CD4-positive, alpha-beta memory T cell (primary cell): ENCODE measurements at places on chromosomes 7 and 10.

DNA sequence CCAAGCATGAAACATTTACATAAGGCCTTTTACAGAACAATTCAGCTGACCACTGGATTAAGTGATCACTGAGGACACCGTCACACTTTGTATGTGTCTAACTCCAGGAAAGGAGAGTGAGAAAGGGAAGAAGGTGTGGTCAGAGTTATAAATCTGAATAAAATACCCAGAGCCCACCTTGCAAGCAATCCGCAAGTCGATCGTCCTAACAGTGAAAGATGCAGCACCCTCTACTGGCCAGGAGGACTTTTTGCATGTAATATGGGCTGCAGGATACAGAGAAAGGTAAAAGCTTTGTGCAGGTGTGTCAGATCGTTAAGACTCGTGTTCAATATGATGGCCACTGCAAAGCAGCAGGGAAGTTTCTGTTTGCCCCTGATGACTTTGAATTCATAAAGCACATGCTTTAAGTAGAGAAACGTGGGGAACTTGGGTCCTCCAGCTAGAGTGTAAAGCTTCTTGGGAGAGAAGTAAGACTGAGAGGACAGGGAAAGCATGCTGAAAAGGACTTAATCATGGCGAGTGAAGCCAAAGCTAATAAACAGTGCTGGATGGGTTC, 68.5 kb upstream of the BMPER start:
- no peaks in the 10 kb centered on the region for H3K4me1 ChIP-seq
- no peaks in the 10 kb centered on the region for H3K27me3 ChIP-seq
- DNase-seq, result no peak
- no peak overlapping the region for H3K4me3 ChIP-seq
- H3K36me3 ChIP-seq, result no peaks in the 10 kb centered on the region
- no peak overlapping the region for H3K27ac ChIP-seq

DNA sequence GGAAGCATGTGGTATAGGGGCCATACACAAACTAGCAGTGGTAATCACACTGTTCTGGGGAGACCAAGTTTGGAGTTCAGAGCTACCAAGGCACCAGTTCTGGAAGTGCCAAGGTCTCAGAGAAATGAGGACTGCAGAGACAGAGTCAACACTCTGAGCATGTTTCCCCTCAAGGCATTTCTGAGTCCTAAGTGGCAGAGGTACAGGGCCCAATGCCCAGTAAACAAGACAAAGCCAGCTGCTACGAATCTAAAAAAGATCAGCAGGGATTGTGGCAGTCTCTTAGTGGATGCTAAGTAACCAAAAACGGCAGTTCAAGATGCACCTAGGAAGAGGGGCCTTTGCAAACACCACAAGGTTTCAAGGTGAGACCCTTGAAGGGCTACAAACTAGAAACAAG, 271.9 kb downstream of the TNS3 start:
- no peaks in the 10 kb centered on the region for H3K36me3 ChIP-seq
- H3K4me3 ChIP-seq, result no peak overlapping the region
- no peak for DNase-seq

DNA sequence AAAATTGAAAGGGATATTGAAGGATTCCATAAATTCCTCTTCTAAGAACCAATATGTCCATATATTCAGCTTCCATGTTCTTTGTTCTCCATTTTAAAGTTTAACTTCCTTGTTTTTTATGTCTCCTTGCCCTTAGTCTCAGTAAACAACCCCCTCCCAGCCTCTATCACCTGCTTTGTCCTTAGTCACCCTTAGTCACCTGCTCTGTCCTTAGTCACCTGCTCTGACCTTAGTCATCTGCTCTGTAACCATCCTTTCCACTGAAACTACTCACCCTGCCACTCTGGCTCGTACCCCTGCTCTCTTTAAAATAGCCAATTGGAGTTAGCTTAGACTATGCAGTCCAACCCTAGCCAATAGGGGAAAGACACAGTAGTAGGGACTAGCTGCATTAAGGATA, 136.2 kb upstream of the TMEM106B start:
- H3K4me3 ChIP-seq, result no peak overlapping the region
- H3K27ac ChIP-seq, result no peak overlapping the region

DNA sequence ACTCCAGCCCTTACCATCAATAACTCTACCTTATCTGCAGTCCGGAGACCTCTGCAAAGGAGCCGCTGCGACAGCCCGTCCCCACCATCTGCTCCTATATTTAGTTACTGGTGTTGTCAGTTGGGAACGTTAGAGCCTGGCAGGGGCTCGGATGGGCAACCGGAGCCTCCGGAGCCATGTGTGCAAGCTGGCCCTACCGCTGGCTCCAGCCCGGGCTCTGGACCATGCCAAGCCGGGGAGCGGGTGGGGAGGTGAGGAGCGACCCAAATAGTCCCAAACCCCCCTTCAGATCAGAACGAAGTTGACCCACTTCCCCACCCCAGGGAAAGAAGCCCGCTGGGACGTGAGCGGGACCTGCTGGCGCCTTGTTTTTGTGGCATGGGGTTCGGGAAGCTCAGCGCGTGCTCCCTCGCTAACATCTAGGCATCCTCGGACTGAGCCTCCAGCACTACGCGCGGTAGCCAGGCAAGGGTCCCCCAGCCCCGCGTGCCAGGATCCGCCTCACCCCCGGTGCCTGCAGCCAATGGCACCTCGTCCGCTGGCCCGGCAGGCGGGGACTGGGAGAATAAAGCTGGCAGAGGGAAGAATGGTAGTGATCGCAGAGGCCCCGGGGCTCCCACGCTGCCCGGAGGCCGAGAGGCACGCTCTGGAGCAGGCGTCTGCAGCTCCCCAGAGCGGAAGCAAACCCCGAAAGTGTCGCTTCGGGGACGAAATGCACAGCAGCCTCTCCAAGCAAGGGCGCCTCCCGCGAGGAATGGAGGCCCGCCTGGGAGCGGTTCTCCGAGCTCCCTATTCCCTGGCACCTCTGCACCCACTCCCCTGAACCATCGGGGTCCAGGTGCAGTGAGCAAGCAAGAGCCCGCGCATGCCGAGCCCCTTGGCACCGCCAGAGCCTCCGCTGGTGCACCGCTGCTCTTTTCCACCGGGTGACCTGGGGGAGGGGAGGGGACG, 679 bp downstream of the LRRC20 start:
- peak overlapping the region; percentile 82 for H3K4me3 ChIP-seq
- no peaks in the 10 kb centered on the region for H3K27me3 ChIP-seq
- H3K4me1 ChIP-seq, result peaks cover 13% of the 10 kb centered on the region

- no peak for DNase-seq
- peaks cover 14% of the 10 kb centered on the region for H3K4me1 ChIP-seq
- no peak overlapping the region for H3K4me3 ChIP-seq
- H3K27me3 ChIP-seq, result no peaks in the 10 kb centered on the region
- peaks cover 11% of the 10 kb centered on the region for H3K36me3 ChIP-seq
Observed at GRCh38 chr10:75236178-75236825, 545 bp upstream of the COMTD1 start.

DNA sequence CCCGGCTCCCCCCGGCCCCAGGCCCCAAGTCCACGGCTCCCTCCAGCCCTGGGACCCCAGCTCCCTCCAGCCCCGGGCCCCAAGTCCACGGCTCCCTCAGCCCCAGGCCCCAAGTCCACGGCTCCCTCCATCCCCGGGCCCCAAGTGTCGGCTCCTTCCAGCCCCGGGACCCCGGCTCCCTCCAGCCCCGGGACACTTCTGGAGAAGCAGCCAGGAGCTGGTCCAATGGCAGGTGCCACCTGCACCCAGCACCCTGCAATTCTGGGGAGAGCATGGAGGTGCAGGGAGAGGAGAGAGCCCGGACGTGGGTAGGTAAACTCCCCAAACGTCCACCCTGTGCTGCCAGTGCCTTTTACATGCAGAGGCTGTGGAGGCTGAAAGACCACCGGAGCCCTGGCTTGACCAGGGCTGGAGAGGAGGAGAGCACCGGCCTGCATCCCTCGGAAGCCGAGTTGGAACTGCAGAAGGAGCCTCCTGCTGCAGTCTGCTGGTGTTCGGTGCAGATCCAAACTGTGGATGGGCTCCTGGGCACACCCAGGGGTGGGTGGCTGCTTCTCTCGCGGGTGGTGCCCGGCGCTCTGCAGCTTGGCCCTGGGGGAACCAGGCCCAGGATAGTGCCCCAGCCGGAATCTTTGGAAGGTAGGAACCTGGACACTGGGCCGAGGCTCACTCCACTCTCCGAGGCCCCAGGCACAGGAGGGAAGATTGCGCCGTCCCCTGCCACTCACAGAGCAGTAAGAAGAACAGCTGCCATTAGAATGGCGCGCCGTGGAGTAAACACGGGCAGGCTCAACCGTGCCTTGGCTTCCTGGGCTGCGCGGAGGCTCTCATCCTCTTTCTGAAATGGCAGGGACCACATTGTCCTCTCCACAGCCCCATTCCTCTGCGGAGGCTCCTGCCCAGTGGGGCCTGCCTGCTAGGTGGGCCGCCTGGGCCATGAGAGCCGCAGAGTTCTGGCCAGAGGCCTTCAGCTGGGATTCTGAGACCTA, 14.7 kb downstream of the SHH start:
- no peaks in the 10 kb centered on the region for H3K36me3 ChIP-seq
- peaks cover 3% of the 10 kb centered on the region for H3K4me1 ChIP-seq
- no peak for DNase-seq
- H3K4me3 ChIP-seq, result no peak overlapping the region

DNA sequence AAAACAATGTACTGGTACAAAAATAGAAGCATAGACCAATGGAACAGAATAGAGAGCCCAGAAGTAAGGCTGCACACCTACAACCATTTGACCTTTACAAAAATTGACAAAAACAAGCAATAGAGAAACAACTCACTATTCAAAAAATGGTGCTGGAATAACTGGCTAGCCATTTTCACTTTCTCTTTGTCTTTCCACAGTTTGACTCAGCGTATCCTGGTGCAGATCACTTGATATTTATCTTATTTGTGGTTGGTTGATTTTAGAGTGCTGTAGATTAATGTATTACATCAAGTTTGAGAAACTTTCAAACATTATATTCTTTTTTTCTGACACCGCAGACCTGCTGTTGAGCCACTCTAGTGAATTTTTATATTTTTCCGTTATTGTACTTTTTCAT, 381.4 kb downstream of the DGKB start:
- no peaks in the 10 kb centered on the region for H3K4me1 ChIP-seq
- H3K4me3 ChIP-seq, result no peak overlapping the region
- no peaks in the 10 kb centered on the region for H3K27me3 ChIP-seq
- no peak overlapping the region for H3K27ac ChIP-seq
- no peaks in the 10 kb centered on the region for H3K36me3 ChIP-seq
- no peak for DNase-seq

DNA sequence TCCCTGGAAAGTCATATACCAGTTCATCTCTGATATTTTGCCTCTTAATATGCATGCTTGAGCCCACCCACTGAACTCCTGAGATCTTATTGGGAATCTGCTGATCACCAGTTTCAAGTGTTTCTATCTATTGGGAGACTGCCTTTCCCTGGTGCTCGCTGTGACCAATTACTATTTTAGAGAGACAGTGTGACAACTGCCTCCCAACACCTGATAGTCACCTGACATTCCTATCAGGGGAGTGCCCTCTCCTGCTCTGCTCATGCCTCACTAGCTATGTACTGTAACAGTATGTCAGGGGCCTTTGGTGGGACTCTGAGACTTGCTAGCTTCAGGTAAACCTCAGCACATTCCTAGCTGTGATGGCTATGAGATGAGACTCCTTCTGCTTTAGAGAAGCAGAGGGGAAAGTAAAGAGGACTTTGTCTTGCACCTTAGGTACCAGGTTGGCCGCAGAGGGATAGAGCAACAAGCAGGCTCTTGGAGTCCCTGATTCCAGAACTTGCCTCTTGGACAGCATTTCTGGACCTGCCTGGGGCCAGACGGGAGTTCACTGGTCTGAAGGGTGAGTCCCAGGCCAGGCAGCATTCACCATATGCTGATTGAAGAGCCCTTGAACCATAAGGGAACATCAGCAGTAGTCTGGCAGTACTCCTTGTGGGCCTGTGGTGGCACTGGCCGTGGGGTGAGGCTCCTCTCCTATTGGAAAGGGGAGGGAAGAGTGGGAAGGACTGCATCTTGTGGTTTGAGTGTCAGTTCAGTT, 34.4 kb upstream of the ARHGAP12 start:
- H3K4me3 ChIP-seq, result no peak overlapping the region
- H3K36me3 ChIP-seq, result no peaks in the 10 kb centered on the region
- H3K4me1 ChIP-seq, result no peaks in the 10 kb centered on the region
- H3K27ac ChIP-seq, result no peak overlapping the region
- no peak for DNase-seq

DNA sequence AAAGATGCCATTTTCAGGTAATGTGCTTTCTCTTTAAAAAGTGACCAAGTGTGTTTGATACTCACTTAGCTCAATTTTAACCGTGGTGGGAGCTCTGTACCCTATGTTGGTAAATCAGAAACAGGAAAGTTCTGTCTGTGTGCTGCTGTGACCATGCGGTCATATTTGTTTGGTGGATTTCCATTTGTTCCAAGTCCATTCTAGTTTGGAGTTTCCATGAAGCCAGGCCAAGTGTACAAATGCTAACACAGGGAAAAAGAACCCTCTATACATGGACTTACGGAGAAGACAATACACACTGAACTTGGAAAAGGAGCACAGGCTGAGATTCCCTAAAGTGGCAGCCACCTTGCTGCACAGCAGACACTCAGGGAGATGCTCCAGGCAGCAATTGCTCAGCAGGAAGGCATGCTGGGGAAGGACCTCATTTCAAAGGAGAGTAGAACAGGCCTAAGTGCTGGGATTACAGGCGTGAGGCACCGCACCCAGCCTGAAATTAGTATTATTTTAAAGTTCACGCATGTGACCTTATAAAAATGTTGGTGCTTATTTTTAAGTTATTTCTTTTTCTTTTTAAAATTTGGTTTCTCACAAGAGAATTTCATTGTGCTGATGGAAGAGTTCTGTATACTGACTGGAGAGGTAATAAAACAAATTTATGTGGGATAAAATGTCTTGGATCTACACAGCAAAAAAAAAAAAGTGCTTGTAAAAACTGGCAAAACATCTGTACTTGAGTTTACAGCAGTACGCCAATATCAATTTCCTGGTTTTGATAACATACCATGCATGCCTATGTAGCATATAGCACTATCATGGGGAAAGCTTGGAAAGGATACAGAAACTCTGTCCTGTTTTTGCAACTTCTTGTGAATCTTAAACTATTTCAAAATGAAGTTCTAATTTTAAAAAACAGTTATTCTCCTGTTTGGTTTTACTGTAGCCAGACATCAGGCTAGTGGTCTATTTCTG, 436.2 kb downstream of the KCNMA1 start:
- H3K27me3 ChIP-seq, result no peaks in the 10 kb centered on the region
- no peaks in the 10 kb centered on the region for H3K4me1 ChIP-seq
- no peak for DNase-seq
- H3K36me3 ChIP-seq, result no peaks in the 10 kb centered on the region
- H3K4me3 ChIP-seq, result no peak overlapping the region
- no peak overlapping the region for H3K27ac ChIP-seq

GRCh38 chr10:94046098-94046497, 52.4 kb downstream of the PLCE1 start:
- no peaks in the 10 kb centered on the region for H3K36me3 ChIP-seq
- no peaks in the 10 kb centered on the region for H3K4me1 ChIP-seq
- no peaks in the 10 kb centered on the region for H3K27me3 ChIP-seq
- no peak for DNase-seq
- no peak overlapping the region for H3K4me3 ChIP-seq
- H3K27ac ChIP-seq, result no peak overlapping the region

DNA sequence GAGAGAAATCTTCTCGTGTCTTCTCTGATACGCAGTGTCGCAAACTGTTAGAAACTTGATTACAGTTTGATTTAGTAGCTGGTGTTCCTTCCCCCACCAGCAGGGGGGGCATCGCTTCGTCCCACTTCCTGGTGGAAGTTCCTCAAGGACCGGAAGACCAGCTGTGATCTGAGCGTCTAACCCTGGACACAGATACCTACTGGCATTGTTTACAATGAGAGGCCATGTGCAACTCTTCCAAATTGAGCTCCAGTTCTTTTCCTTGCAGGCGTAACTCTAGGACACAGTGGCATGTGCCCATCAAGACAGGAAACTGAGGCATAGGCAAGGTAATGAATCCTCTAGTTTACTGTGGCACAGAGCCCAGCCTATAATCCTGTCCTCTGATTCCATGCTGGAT, 219.0 kb downstream of the CCDC3 start:
- no peak for DNase-seq
- no peaks in the 10 kb centered on the region for H3K27me3 ChIP-seq
- no peaks in the 10 kb centered on the region for H3K4me1 ChIP-seq
- H3K27ac ChIP-seq, result no peak overlapping the region
- H3K4me3 ChIP-seq, result no peak overlapping the region
